ENCODE measurements at places on chromosomes 13 and 19.
A peak's percentile ranks its signal among the peaks of the same experiment; 100 is the strongest.

DNA sequence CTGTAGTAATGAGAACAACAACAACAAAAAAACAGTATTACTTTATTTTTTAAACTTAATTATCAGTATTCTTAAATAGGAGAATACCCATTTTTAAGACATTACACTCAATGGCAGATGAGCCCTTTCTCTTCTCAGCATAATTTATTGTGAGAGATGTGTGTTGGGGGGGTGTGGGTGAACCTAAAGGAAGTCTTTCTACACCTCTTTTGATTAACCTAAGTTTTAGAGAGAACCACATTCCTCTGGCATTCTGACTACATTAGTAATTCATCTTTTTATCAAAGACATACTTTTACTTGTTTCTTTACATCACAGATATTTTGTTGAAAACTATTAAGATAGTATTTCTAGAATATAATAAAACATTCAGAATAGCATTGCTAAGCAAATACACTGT, 890.9 kb downstream of the PCDH9 start:
- DNase-seq = no peak

- peak; percentile 23 for DNase-seq
These were observed 8.4 kb downstream of the KANK3 start for GRCh38 chr19:8334458-8335342.

GRCh38 chr13:50357586-50358118, 342.4 kb downstream of the KCNRG start:
- DNase-seq = no peak

DNA sequence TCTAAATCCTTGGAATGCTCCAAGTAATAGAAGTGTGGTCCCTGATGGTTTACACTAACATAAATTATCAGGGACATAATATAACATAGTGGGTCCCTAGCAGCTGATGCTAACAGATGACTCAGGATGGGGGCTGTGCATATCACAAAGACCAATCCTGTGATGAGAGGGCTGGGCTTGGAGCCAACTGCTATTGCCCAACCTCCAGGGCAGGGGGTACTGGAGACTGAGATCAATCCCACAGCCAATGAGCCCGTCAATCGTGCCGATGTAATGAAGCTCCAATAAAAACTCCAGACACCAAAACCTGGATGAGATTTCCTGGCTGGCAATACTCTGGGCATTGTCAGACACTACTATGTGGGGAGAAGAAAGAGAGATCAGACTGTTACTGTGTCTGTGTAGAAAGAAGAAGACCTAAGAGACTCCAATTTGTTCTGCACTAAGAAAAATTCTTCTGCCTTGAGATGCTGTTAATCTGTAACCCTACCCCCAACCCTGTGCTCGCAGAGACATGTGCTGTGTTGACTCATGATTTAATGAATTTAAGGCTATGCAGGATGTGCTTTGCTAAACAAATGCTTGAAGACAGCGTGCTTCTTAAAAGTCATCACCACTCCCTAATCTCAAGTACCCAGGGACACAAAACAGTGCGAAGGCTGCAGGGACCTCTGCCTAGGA, 33.4 kb downstream of the ABCC4 start:
- DNase-seq = no peak

- DNase-seq = no peak
These were observed 537.4 kb downstream of the MYO16 start for GRCh38 chr13:109166804-109167203.

GRCh38 chr13:113771709-113772331, 12.8 kb downstream of the TMEM255B start:
- no peak for DNase-seq

DNA sequence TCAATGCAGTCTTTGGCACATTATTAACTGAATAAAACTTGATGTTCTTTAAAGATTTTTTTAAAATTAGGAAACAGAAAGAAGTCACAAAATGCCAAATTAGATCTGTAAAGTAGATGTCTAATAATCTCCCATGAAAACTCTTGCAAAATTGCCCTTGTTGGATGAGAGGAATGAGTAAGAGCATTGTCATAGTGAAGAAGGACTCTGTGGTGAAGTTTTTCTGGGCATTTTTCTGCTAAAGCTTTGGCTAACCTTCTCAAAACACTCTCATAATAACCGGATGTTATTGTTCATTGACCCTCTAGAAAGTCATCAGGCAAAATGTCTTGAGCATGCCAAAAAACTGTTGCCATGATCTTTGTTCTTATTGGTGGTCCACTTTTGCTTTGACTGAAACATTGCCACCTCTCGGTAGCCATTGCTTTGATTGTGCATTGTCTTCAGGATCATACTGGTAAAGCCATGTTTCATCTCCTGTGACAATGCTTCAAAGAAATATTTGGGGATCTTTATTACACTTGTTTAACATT, 549.3 kb downstream of the LIG4 start:
- no peak for DNase-seq

- DNase-seq = no peak
These were observed 139.0 kb downstream of the FLT1 start for GRCh38 chr13:28355822-28356371.

DNA sequence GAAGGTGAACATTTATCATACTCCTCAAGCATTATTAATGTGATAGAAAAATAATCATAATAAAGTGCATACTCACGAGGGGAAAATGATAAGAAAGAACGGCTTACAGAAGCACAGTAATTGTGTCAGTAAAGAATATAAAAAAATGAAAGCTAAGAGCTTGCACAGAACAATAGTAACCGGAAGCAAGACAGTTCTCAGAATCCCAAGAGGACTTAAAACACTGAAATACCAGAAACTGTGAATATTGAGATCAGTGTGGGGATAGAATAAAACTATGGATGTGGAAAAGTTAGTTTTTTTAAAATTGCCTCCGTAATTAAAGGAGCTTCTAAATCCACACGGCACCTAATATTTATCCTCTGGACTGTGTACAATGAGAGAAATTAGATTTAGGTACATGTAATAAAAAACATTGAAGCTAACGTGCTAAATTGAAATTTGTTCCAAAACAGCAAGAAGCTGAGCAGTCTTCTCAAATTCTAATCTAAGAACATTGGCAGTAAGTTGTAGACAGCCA, 482.7 kb downstream of the SLITRK6 start:
- DNase-seq = no peak

GRCh38 chr19:6103217-6103644, 7.1 kb downstream of the RFX2 start:
- DNase-seq = no peak

DNA sequence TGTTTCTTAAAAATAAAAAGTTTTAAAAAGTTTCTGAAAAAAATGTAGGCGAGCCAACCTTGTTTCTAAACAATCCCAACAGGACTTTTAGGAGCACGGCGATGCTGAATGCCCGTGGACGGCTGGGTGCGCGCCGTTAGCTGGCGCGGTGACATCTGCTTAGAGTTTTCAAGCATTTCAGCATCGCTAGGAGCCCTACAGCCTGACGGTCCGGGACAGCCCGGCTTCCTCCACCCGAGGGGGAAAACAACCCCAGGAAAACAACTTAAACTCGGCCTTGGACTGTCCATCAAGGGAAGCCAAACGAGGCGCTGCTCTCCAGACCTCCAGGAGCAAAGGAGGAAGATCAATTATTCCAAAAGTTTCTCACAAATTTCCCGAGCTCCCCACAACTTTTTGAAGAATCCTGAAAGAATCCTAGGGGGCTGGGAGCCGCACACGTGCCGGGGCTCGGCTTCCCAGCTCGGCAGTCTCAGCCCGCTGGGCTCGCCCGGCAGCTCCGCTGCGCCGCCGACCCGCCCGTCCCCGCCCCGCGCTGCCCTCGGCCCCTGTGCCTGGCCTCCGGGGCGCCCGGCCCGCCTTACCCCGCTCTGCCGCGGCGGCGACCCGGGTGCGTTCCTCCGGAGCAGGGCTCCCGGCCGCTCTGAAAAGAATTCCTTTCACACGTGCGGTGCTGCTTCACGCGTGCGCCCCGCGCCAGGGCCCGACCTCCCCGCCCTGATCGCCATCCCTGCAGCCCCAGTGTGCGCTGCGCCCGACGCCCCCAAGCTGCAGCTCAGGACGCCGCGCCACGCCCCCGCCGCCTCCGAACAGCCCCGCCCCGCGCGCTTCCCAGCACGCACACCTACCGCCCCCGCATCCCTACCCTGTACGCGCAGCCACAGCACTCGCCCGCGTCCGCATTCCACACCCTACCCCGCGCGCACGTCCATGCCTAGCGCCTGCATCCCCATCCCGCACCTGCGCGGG, at the start of gene GJA3:
TSS of gene GJA3 (minus strand) at position 747 of the 969 bp plus-strand sequence. CDS start 17,764 bp downstream, outside the sequence.
- DNase-seq = peak; percentile 71

DNA sequence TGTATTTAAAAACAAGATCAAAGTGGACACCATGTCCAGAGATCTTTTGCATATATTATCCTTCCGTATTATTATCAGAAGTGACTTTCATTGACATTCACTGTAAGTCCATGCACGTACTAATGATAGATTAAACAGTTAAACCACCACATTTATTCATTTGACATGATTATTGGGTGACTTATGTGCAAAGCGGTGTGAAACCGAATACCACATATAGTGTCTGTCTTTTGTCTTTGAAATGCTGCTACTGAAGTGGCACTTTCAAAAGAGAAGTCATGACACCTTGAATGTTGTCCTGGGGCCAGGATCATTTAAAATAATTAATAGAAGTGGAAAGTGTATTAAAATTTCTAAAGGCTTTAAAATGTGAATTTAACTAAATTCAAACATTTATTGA, 100.1 kb downstream of the ERCC5 start:
- no peak for DNase-seq

GRCh38 chr19:47714339-47714738, 1.1 kb downstream of the EHD2 start:
- no peak for DNase-seq

DNA sequence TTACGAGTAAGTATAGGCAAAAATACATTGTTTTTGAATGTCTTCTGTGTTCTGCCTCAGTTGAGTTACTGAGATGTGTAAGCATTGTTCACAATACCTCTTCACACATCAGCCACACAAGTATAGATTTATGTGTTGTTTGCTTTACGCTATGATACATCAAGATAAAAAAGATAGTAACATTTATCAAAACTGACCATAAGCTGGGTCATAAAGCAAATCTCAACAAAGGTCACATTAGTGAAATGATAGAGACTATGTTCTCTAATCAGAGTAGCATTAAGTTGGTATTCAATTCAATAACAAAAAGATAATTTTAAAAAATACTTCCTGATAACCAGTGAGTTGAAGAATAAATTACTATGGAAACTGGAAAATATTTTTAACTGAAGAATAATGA, 127.5 kb downstream of the ZAR1L start:
- no peak for DNase-seq

- DNase-seq = peak; percentile 59
These were observed 37.4 kb downstream of the SCGB2B2 start for GRCh38 chr19:34639491-34640085.
